ENCODE measurements at places on chromosomes 16 and 17.

DNA sequence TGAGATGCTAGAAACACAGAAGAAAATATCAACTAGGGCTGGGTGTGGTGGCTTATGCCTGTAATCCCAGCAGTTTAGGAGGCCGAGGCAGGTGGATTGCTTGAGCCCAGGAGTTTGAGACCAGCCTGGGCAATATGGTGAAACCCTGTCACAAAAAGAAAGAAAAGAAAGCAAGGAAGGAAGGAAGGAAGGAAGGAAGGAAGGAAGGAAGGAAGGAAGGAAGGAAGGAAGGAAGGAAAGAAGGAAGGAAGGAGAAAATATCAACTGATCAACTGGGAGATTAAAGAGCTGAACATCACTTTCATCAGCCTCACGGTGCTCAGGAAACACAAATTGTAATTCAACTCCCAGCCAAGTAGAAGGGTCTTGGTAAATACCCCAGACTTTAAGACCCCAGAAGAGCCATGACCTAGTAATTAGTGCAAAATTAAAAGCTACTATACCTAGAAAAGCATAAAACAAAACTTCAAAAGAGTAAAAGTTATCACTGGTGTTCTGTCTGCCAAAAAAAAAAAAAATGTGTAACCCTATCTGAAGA, 27.8 kb upstream of the SLFN13 start:
- no peak overlapping the region for H3K27ac ChIP-seq
- no peaks in the 10 kb centered on the region for H3K27me3 ChIP-seq
- no peaks in the 10 kb centered on the region for H3K4me1 ChIP-seq

- H3K27me3 ChIP-seq, result no peaks in the 10 kb centered on the region
- H3K4me1 ChIP-seq, result no peaks in the 10 kb centered on the region
- no peak overlapping the region for H3K4me3 ChIP-seq
- no peaks in the 10 kb centered on the region for H3K36me3 ChIP-seq
Observed at GRCh38 chr17:17702449-17703139, 21.3 kb downstream of the RAI1 start.

- peaks cover 45% of the 10 kb centered on the region for H3K4me1 ChIP-seq
- peak overlapping the region; percentile 48 for H3K4me3 ChIP-seq
- peaks cover 24% of the 10 kb centered on the region for H3K36me3 ChIP-seq
- peak overlapping the region; percentile 73 for H3K27ac ChIP-seq
Observed at GRCh38 chr16:66605979-66606751, 1.7 kb downstream of the CMTM3 start.

GRCh38 chr16:87235810-87236515, 81.2 kb downstream of the C16orf95 start:
- H3K4me1 ChIP-seq, result peaks cover 11% of the 10 kb centered on the region
- no peaks in the 10 kb centered on the region for H3K27me3 ChIP-seq
- H3K4me3 ChIP-seq, result no peak overlapping the region
- peak; percentile 30 for DNase-seq
- H3K27ac ChIP-seq, result no peak overlapping the region

DNA sequence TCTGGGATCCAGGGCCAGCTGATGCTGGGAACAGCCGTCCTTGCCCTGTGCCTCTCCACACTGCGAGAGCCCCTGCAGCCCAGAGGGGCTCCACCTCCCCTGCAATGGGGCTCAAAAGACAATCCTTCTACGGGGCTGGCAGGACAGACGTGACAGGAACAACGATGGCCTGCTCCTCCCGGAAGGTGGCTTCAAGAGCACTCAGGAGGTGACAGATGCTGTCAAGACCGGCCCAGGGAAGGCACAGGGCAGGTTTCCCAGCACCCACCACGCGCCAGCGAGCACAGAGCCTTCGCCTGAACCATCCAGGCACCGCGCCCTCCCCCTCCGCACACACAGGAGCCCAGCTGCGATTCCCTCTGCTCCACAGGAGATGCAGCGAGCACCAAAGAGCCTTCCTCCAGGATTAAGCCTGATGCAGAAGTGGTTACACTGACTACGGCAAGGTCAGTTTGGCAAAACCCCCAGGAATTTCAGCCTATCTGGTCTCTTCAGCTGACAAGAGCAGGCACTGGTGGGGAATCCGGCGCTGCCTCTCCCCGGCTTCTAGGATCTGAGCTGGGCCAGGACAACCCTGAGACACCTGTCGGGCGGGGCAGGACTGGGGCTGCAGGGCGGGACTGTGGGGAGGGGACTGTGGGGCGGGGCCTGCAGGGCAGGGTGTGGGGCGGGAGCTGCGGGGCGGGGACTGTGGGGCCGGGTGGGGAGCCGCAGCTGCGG, 103.4 kb downstream of the ZNF778 start:
- no peak for DNase-seq
- no peaks in the 10 kb centered on the region for H3K27me3 ChIP-seq

GRCh38 chr16:66476328-66477027, 49.4 kb downstream of the BEAN1 start:
- H3K27ac ChIP-seq, result no peak overlapping the region
- no peaks in the 10 kb centered on the region for H3K27me3 ChIP-seq
- DNase-seq, result peak; percentile 14
- no peaks in the 10 kb centered on the region for H3K36me3 ChIP-seq
- peaks cover 26% of the 10 kb centered on the region for H3K4me1 ChIP-seq

GRCh38 chr17:5019475-5019956, 15.7 kb downstream of the SLC52A1 start:
- no peak overlapping the region for H3K27ac ChIP-seq
- no peak overlapping the region for H3K4me3 ChIP-seq
- peaks cover 32% of the 10 kb centered on the region for H3K36me3 ChIP-seq
- peak; percentile 56 for DNase-seq
- H3K4me1 ChIP-seq, result no peaks in the 10 kb centered on the region

GRCh38 chr17:82143333-82143732, 45.3 kb upstream of the FASN start:
- H3K4me1 ChIP-seq, result no peaks in the 10 kb centered on the region
- H3K4me3 ChIP-seq, result no peak overlapping the region
- H3K27ac ChIP-seq, result no peak overlapping the region
- H3K36me3 ChIP-seq, result no peaks in the 10 kb centered on the region
- no peak for DNase-seq

DNA sequence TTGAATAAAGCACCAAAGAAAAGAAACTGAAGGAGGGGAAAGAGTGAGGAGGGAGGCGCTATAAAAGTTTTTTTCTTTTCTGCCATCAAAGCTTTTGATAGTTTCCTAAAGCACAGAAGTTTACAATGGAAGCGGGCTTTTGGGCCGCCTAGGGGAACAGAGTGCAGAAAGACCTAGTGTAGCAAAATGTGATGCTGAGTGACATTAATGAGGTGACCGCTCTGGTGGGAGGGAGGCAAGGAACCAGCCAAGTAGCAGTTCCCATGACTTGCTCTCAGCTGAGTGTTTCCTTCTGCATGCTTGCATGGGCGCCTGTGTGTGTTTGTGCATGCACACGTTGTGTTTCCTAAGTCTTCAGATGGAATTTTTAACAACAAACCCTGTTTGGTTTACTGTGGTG, 15.5 kb downstream of the MSI2 start:
- no peak overlapping the region for H3K27ac ChIP-seq
- peaks cover 56% of the 10 kb centered on the region for H3K36me3 ChIP-seq
- H3K4me3 ChIP-seq, result no peak overlapping the region

DNA sequence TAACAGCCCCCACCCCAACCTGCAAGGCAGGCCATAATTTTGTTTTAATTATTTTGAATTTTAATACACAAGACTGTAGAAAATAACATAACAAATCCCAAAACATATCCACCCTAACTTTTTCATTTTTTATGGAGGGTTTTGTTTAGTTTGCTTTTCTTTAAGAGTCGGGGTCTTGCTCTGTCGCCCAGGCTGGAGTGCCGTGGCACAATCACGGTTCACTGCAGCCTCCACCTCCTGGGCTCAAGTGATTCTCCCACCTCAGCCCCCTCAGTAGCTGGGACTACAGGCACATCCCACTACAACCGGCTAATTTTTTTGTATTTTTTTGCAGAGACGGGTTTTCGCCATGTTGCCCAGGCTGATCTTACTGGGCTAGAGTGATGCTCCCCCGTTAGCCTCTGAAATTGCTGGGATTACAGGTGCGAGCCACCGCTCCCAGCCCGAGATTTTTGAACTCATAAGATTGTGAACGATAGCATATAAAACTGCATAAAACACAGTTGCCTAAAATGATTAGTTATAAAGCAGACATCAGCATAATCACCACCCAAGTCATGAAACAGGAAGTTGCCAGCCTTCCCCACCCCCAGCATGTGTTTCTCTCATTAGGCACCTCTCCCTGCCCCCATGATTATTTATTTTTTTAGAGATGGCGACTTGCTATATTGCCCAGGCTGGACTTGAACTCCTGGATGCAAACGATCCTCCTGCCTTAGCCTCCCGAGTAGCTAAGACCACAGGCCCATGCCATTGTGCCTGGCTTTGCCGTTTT, 13.6 kb upstream of the DOC2B start:
- H3K4me1 ChIP-seq, result no peaks in the 10 kb centered on the region
- no peaks in the 10 kb centered on the region for H3K36me3 ChIP-seq
- DNase-seq, result no peak
- H3K27ac ChIP-seq, result no peak overlapping the region
- peaks cover 3% of the 10 kb centered on the region for H3K27me3 ChIP-seq

DNA sequence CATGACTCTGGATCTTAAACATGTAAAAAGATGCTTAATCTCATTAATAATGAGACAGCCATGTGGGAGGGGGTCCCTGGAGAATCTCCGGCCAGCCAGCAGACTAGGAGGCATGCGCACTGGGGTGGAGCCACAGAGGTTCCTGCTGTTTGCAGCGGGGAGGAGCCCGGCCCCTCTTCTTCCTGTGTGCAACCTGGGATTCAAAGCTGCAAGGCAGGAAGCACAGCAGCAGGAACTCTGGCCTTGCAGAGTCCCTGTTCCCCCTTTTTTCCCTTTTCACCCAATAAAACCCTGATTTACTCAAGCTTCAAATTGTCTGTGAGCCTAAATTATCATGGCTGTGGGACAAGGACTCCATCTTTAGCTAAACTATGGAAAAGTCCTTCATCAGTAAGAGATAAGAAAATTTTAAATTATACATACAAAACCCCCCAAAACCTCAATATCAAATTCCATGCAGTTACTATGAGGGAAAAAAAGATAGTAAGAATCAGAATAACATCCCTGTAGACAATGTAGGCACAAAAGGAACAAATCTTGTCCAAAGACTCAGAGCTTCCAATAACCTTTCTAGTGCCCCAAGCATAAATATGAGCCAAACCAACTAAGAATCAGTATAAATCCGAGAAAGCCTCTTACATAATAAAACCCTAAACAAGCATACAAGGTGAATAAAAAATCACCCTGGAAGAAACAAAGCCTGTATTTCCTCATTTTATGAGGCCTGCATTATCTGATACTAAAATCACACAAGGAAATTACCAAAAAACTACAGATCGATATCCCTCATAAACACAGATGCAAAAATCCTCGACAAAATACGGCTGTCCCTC, 12.1 kb downstream of the CFDP1 start:
- H3K36me3 ChIP-seq, result no peaks in the 10 kb centered on the region
- no peak overlapping the region for H3K27ac ChIP-seq
- peaks cover 15% of the 10 kb centered on the region for H3K4me1 ChIP-seq

DNA sequence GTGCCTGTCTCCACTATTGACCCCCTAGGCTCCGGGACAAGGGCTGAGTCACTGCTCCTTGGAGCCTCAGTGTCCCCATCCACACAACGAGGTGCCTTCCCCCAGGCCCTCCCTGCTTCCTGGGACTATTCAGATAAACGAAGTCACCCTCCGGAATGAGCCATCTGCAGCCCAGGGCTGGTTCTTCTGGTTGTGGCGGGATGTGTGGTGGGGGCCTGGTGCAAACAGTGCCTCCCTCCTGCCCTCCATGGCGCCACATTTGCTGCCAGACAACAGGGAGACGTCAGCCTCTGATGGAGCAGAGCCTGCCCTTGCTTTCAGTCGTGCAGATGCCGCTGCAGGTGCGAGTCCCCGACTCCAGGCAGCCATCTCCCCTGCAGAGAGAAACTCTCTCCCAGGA, 5.1 kb upstream of the KRT16 start:
- no peak overlapping the region for H3K4me3 ChIP-seq
- no peak overlapping the region for H3K27ac ChIP-seq
- DNase-seq, result no peak
- no peaks in the 10 kb centered on the region for H3K4me1 ChIP-seq

DNA sequence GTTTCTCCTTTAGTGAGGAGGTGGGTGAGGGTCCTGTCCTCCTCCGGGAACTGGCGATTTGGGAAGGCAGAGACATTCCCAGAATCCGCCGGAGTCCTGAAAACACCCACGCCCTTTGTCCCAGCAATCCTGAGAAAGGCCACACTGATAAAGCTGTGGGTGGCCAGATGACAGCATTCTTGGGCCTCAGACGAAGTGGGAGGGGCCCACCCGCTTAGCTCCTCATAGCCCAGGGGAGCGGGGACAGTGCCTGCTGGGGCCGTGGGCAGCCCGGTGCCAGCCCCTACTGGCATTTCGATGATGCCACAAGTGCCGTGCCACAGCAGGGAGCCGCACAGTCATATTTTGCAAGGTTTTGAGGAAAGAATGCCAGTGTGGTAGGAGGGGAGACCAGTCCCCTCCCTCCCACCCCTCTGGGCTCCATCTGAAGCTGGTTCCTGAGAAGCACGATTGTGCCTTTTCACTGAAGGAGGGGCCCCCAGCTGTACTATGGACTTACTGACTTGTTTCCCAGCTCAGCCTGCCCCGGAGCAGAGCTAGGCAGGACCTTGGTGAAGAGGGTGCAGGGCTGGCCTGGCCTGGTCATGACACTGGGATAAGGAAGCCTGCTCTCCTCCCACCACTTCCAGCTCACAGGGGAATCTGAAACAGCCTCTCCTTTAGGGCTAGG, 20.9 kb upstream of the MPRIP start:
- H3K27me3 ChIP-seq, result no peaks in the 10 kb centered on the region
- DNase-seq, result no peak
- no peak overlapping the region for H3K27ac ChIP-seq
- H3K4me1 ChIP-seq, result peaks cover 15% of the 10 kb centered on the region
- no peaks in the 10 kb centered on the region for H3K36me3 ChIP-seq

- H3K27me3 ChIP-seq, result no peaks in the 10 kb centered on the region
- H3K27ac ChIP-seq, result no peak overlapping the region
- no peak overlapping the region for H3K4me3 ChIP-seq
- H3K36me3 ChIP-seq, result no peaks in the 10 kb centered on the region
- H3K4me1 ChIP-seq, result no peaks in the 10 kb centered on the region
- DNase-seq, result no peak
Observed at GRCh38 chr17:20225162-20226115, 216.3 kb downstream of the SPECC1 start.

DNA sequence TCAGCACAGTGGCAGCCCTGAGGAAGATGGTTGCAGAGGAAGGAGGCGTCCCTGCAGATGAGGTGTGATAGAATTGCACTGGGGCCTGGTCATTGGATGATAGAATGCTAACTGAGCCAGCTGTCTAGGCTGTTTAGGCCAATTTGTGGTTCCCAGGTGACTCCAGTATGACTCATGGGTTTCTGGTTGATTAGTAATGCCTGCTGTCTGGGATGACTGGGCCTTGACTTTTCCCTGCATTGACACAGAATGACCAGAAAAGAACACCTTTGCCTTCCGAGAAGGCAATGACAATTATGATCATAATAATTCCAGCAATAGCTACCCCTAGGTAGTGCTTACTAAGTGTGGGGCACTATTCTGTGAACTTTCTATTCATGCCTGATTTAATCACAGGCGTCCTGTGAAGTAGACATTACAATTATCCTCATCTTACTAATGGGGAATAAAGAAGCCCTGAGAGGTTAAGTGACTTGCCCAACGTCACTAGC, 31.5 kb downstream of the USP43 start:
- no peaks in the 10 kb centered on the region for H3K27me3 ChIP-seq
- no peak overlapping the region for H3K4me3 ChIP-seq
- no peaks in the 10 kb centered on the region for H3K36me3 ChIP-seq
- no peak for DNase-seq

- H3K27me3 ChIP-seq, result peaks cover 2% of the 10 kb centered on the region
- H3K27ac ChIP-seq, result no peak overlapping the region
Observed at GRCh38 chr17:10370016-10370608, 2.7 kb downstream of the MYH13 start.

- no peak overlapping the region for H3K27ac ChIP-seq
- no peaks in the 10 kb centered on the region for H3K27me3 ChIP-seq
- DNase-seq, result no peak
Observed at GRCh38 chr16:10970065-10970464, 25.7 kb downstream of the CLEC16A start.

Data from CD4-positive, CD25-positive, alpha-beta regulatory T cell (primary cell).